ENCODE measurements at places on chromosomes 16 and 17.

DNA sequence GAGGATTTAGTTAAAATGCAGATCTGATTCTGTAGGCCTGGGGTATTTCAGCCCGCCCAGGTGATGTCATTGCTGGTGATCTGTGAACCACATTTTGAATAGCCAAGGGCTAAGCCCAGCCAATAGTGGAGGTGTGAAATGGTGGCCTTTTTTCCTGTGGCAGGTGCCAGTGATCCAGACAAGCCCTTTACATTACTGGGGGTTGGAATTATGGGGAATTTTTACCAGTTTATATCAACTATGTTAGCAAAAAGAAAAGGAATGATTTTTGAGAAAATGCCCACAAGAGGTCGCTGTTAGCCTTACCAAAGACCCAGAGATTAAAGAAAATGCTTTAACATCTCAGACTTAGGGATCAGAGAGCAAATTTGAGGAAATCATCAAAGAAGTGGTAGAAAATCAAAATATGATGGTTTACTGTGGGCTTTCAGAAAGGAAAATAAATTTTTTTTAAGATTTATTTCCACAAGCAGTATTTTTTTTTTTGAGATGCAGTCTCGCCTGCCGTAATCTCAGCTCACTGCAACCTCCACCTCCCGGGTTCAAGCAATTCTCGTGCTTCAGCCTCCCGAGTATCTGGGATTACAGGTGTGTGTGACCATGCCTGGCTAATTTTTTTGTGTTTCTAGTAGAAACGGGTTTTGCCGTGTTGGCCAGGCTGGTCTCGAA, 3.9 kb downstream of the VPS35L start:
- no peak for DNase-seq

DNA sequence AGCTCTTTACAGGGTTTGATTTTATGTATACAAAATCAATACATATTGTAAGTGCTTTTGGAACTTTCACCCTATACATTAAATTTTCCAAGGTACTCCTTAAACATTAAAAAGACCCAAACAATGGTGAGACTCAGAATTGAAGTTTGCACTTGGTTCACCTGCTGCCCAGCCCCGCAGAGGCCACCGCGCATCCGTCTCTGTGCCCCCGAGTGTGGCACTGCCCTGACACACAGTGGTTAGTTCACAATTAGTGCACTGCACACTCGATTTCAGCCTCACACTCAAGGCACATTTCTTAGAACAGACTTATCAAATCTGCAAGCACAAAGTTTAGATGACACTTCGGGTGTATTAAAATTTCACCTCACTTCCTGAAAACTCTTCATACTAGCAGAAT, 38.3 kb downstream of the USP7 start:
- DNase-seq = no peak

- peak; percentile 18 for DNase-seq
These were observed 95.1 kb downstream of the PRKCA start for GRCh38 chr17:66397486-66397885.

GRCh38 chr16:12677502-12677901, 126.2 kb downstream of the CPPED1 start:
- DNase-seq = no peak

Measured in stimulated activated CD8-positive, alpha-beta memory T cell treated with anti-CD3 and anti-CD28 coated beads, Interleukin-7, amount 100 ng/mL, for 48 hours (primary cell).